NCI-H510A (cell line): ENCODE measurements at places on chromosomes 3 and 15.

DNA sequence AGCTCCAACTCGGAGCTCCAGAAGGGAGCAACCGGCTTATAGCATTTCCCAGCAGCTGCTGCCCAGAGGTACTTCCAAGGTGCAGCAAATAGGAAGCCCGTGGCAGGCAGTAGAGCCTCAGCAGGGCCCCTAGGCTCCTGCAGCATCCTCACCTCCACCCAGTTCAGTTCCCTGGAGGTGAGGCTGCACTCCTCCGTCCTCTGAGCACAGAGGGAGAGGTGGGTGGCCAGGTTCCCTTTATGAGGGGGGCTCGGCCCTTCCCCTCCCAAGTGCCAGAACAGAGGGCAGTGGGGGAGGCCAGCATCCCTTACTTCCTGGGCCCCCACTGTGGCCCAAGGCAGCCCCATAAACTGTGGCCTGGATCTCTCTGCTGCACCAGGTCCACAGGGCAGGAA, 150.2 kb downstream of the ATP10A start:
- no peak for DNase-seq

- no peak for DNase-seq
These were observed 45.4 kb upstream of the PLXNA1 start for GRCh38 chr3:126937533-126937932.

DNA sequence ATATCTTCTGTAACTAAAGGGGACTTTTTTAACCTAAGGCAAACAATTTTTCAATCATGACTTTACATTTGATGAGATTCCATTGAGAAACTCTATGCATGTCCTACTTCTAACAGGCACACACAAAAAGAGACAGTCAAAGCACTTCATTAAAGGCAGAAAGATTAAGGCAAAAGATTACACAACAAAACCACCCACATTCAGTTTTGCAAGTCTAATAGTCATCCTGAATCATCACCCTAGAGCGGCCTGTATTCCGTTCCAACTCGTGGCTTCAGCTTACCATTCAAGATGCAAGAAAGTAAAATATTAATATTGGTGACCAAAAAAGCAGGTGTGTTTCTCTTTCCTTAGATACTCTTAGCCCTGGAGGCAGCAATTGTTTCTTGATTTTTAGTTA, 205.9 kb downstream of the P3H2 start:
- DNase-seq: no peak

DNA sequence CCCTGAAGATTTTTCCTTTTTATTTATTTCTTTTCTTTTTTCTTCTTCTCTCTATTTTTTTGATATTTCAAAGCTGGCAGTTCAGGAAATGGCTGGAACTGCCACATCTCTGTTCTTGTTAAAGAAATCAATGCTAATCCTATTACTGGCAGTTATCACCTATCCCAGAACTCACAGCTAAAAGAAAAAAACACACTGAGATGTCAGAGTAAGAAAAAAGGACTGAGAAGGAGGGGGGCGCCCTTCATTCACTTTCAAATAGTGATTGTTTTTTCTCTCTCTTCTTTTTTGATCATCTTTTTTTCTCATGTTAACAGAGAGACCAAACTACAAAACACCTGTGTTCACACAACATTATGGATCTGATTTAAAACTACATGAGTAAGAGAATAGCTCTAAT, 337.1 kb downstream of the IL20RB start:
- no peak for DNase-seq

GRCh38 chr3:33768578-33769330, 29.7 kb upstream of the PDCD6IP start:
- no peak for DNase-seq

DNA sequence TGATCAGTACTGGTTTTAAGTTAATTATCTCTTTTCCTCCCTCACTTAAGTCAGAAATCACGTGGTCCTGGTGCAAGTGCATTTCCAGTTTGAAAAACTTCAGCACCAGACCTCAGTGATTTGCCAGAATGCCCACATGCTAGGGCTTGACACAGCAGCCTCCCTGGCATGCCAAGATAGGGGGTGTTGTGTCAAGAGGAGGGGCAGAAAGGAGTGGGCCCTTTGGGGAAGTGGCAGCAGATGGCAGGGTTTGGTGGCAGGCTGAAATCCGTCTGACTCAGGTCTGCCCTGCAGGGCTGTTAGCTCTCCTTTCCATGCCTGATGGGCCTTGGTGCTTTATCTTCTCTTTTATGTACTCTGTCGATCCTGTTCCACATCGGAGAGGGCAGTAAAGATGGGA, 23.4 kb downstream of the PXK start:
- no peak for DNase-seq

DNA sequence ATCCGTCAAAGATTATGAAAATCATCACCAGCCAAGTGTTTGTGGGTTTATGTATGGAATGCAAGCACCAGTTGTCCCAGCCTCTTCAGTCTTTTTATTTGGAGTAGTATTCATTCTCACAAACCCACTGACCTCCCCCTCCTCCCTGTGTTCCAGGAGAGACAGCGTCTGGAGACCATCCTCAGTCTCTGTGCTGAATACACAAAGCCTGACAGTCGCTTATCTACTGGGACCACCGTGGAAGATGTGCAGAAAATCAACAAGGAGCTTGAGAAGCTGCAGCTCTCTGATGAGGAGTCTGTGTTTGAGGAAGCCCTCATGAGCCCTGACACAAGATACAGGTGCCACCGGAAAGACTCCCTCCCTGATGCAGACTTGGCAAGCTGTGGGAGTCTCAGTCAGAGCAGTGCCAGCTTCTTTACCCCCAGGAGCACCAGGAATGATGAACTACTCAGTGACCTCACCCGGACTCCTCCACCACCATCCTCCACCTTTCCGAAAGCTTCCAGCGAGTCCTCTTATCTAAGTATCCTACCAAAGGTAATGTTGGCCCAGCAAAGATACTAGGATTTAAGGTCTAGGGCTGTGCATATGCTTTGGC, 54.2 kb downstream of the PHLDB2 start:
- no peak for DNase-seq

DNA sequence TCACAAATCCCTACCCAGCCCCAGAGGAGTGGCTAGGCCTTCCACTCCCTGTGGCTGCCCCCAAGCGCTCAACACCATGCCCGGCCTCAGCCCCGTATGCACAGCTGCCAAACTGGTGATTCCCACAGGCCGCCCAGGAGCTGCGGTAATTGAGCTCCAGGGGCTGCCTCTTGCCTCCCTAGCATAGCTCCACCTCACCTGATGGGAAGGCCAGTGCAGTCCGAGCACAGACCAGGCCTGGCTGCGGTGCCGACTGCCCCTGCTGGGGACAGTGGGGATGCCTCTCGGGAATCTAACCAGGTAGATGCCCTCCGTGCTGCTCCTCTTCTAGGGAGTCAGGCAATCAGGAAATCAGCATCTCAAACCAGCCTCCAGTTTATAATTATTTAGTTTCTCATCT, 25.9 kb downstream of the SCN5A start:
- no peak for DNase-seq

GRCh38 chr3:20668411-20668810, 482.4 kb upstream of the SGO1 start:
- DNase-seq: no peak

- no peak for DNase-seq
These were observed 228.7 kb upstream of the ZNF385D start for GRCh38 chr3:21979706-21980105.

- no peak for DNase-seq
These were observed 107.8 kb upstream of the CNTN3 start for GRCh38 chr3:74722211-74722610.

GRCh38 chr3:172201136-172201869, 161.9 kb downstream of the FNDC3B start:
- peak; percentile 34 for DNase-seq

- no peak for DNase-seq
These were observed 169.0 kb downstream of the TBC1D5 start for GRCh38 chr3:17573396-17573795.
